ENCODE measurements at places on chromosomes 5 and 9. TPM values are rescaled to one million over a fixed set of nuclear protein-coding genes. Genes with fewer than 3 reads are reported as not detected.

GRCh38 chr5:106017243-106017857 is 1653.4 kb downstream of the EFNA5 start:
- DNase-seq: no peak

DNA sequence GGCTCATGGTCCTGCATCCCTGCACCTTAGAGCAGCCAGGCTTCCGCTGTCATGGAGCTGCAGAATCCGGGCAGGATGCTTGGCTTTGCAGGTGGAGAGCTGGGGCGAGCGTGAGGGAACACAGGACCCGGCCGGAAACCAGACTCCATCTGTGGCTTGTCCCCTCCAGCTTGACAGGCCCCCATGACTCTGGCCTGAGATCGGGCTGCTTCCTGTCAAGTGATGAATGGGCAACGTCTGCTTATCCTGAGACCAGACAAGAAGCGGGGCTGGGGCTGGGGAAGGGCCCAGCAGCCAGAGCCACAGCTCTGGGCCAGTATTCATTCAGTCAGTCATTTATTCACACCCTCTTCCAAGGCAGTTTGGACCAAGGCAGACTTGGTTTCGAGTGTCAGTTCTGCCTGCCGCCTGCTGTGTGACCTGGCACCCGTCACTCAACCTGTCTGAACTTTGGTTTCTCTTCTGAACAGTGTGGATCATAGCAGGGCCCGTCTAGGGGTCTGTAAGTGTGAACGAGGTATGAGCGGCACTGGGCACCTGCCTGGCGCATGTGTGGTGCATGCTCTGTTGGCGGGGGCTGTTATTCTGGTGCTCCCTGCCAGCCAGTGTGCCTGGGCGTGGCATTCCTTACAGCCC is 37.5 kb downstream of the NEK6 start:
- DNase-seq: no peak

- no peak for DNase-seq
Measured at GRCh38 chr5:151295791-151296477, 7.6 kb downstream of the SLC36A3 start.

DNA sequence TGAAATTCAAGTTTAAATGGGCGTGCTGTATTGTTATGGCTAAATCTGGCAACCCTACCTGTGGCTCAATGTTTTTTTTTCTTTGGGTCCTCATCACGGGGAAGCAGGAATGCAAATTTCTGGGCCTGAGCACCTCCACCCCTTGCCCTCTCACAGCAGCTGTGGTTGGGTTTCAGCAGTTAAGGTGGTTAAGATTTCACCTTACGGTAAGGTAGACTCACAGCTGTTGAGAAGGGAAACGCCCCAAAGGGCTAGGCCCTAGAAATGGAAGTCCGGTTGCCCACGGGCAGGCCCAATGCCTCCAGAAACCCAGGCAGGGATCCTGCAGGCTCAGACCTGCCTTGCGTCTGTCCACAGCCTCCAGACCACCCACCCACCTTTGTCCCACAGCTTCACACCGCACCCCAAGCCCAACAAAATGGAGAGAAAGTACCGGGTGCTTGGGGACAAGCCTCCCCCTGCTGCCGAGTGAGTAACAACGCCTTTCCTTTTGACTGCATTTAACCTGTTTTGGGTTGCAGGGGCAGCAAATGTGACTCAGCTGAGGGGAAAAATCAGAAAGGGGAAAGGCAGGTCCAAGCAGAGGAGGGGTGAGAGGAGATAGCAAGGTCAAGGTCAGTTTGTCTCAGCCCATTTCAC is 48.1 kb upstream of the TDRD7 start:
- DNase-seq: no peak

DNA sequence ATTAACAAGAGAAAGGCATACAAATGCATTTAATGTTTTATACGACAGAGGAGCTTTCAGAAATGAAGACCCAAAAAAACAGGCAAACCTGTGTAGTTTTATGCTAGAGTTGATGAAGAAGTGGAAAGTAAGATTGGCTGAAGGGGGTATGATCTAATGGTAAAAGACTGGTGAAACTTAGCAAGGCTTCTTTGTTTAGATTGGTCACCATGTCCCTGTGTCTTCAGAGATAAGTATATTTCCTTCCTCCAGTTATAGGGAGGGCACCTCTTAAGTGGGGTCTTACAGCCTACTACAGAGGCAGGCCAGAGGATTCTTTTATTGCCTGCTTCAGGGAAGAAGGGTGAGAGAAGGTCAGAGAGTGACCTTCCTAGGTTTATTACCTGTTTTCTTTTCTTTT is 56.4 kb downstream of the PRKACG start:
- no peak for DNase-seq

GRCh38 chr9:94818178-94818541 is 91.7 kb downstream of the AOPEP start:
- DNase-seq: peak; percentile 72

DNAH5 gene
- 2.0 TPM for total RNA-seq

IFNB1 gene
- total RNA-seq: not detected

MLANA gene
- total RNA-seq: not detected
